ENCODE measurements at places on chromosomes 1 and 21.

GRCh38 chr21:37043818-37044217 lies 29.1 kb downstream of the PIGP start:
- no peak for DNase-seq

GRCh38 chr1:67883069-67883468 lies 49.8 kb upstream of the GNG12 start:
- no peak for DNase-seq

GRCh38 chr1:246364415-246364941 lies 142.6 kb downstream of the SMYD3 start:
- DNase-seq = no peak

GRCh38 chr1:234973426-234974250 lies 155.0 kb downstream of the TOMM20 start:
- DNase-seq = no peak

- no peak for DNase-seq
Observed at GRCh38 chr1:1915911-1916840, 1.1 kb downstream of the CALML6 start.

DNA sequence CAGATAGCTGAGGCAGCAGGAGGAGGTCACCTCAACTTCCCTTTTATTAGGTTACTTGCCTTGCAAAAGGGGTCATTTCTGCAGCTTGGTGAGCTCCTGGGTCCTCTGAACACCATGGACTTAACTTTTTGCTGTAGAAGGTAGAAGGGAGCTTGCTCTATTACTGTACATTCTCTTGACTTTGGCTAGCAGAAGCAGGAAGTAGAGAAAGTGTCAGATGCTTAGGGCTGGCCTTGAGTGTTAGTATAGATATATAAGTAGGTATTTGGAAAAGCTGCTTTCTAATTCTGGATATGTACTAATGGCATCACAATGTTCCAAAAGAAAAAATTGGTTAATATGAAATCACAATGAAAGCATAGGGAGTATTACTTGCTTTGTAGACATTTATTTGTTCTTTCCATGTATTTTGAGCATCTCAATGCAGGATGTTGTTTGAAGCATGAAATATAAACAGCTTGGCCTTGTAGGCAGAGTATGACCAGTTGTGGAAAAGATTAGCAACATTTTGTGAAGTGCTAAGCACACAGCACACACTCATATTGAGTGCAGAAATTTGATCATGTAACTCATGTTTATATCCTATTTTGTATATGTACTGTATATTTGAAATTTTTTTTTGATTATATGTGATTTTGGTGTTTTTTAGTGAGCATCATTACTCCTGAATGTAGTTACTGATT lies 108.8 kb downstream of the DYRK1A start:
- no peak for DNase-seq

GRCh38 chr1:212554401-212554800 lies 54.2 kb upstream of the ATF3 start:
- DNase-seq = no peak

DNA sequence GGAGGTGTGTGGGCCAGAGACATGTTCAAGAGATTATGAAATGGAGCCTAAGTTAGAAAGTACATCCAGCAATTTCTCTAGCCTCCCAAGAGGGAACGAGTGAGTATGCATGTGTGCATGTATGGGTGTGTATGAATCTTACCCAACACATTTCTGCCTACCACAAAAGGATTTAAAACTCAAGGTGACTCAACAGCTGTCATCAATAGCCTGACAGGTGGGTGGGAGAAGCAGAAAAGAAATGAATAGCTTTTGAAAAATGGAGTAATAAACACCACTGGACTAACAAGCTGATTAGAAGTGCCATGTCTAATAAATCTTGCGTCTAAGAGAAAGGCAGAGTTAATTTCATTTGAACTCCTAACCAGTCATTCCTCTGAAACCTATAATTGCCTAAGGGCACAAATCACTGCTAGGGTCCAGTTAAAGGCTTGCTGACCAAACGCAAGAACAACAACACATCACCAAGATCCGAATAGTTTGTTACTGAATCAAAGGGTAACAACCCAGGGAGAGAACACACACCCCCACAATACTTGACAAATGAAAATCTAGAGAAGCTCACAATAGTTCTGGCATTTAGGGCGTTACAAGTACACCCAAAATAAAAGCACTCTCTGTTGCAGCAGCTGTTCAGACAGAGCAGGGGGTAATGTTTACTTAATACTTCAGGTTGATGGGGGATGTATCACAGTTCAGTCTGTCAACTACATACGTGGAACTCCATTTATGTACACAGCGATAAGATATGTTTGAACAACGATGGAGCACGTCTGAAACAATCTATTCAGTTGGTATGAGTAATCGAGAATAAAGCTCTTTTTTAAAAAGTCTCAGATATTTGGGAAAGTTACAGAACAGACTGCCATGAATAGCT lies 1.4 kb downstream of the KIAA0319L start:
- no peak for DNase-seq

GRCh38 chr1:242178924-242179708 lies 180.2 kb upstream of the MAP1LC3C start:
- no peak for DNase-seq

- no peak for DNase-seq
Observed at GRCh38 chr1:21024918-21025317, 151.8 kb downstream of the EIF4G3 start.

DNA sequence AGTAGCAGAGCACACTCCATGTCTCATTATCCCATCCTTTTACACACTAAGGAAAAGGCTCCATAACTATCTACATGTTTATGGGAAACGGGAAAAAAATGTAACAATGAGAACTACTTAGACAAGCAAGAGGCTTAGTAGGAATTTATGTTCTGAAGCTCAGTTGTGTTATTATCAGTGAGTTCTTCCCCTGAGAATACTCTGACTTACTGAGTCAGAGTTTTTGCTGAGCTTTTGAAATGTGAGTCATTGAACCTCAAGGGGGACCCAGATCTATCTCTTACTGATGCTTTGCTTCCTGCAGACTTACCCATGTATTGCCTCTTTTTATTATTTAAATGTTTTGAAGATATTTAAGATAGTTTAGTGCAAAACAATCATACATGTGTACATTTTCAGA lies 20.1 kb downstream of the CFHR5 start:
- DNase-seq = no peak

DNA sequence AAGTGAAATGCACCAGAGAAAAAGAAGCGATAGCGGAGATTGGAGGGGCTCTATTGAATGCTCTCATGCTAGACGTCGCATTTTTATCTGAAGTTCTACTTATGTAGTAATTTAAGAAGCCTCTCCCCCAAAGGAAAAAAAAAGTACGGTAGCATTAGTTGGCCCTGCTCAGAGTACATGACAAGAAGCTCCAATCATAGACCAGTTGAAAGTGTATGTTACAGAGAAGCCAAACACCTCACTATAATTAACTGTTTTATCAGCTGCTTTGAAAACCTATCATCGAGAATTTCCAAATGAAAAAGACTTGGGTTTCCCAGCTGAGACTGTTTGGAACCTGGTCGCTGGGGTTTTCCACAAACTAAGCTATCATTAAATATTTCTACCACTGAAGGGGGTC lies 19.6 kb upstream of the OVAAL start:
- DNase-seq = no peak

DNA sequence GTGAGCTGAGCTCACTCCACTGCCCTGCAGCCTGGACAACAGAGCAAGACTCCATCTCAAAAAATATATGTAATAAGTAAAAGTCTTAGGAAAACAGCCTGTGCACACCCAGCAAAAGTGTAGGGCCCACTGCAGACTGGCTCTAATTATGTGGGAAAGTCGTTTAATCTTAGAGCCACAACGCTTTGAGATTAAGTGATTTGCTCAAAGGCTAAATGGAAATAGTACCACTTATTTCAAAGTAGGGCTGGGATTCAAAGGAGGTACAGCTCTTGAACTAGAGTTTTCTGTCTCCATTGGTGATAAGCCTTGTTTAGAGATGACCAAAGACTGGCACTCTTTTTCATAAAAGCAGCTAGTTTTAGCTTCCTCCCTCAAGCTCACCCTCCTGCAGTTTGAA lies 2.2 kb downstream of the TACSTD2 start:
- DNase-seq = no peak

- DNase-seq = no peak
Observed at GRCh38 chr1:190327271-190327670, 150.4 kb downstream of the BRINP3 start.

DNA sequence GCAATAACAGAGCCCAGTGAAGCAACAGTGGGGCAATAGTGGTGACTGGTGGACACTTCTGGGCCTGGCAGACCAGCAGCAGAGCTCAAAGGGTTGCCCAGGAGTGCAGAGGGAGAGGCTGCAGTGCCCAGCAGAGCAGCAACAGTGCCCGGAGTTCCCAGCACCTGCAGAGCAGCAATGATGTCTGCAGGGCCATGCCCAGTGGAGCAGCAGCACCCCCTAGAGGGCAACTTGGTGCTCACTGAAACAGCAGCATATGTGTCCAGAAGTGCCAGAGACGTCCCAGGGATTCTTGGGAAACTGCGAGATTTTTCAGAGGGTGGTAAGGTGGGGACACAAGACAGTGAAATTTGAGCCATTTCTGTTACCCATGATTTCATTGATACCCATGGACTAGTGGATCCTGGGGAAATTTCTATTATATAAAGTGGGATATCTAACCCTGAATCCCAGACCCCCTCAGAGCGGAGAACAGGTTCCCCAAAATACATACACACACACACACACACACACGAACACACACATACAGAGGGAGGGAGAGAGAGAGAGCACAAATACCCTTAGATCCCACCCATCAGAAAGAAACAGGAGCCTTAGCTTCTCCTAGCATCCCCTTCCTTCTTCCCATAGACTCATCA lies 156.9 kb upstream of the GJB5 start:
- peak; percentile 35 for DNase-seq

GRCh38 chr1:86699186-86699585 lies 5.2 kb upstream of the SH3GLB1 start:
- DNase-seq = no peak

GRCh38 chr1:180947901-180948640 lies 35.4 kb downstream of the KIAA1614 start:
- no peak for DNase-seq

DNA sequence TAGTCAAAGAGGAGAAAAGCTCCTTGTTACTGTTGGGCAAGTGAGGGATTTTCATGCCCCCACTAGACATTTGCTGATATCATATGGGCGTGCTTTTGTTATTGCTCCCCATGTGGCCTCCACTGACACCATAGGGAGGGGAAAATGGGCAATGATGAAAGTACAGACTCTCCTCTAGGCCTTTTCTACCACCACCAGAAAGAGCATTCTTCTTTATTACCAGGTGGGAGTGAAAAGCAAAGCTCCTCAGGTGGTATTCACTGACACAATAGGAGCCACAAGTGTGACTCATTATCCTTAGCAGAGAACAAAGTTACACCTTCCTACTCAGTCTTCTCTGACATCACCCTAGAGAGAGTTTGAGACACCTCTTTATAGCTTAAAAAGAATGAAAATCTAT lies 667.1 kb downstream of the LTN1 start:
- DNase-seq = no peak
